ENCODE measurements at places on chromosomes 11 and 22. TPM values are rescaled to one million over a fixed set of nuclear protein-coding genes. Genes with fewer than 3 reads are reported as not detected.

DNA sequence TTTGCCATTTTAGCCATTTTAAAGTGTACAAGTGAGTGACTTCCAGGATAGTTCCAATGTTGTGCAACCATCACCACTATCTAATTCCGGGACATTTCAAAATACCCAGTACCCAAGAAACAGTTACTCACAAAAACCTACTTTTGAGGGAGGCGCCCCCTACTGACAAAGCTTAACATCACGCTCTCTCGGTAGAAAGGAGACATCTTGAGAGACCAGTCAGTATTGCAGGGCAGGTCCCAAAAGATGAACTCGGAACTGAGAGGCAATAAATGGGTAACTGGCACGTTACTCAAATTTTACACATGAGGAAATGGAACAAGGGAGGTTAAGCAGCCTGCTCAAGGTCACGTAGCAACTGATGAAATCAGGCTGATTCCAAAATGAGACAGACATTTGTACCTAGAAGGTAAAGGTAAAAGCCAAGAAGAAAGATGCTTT, 50.0 kb upstream of the POU2AF1 start:
- no peak for DNase-seq

- no peak for DNase-seq
Measured at GRCh38 chr11:83054904-83055380, 16.8 kb downstream of the RAB30 start.

- DNase-seq = no peak
Measured at GRCh38 chr11:116962108-116962507, 124.7 kb upstream of the APOA1 start.

DNA sequence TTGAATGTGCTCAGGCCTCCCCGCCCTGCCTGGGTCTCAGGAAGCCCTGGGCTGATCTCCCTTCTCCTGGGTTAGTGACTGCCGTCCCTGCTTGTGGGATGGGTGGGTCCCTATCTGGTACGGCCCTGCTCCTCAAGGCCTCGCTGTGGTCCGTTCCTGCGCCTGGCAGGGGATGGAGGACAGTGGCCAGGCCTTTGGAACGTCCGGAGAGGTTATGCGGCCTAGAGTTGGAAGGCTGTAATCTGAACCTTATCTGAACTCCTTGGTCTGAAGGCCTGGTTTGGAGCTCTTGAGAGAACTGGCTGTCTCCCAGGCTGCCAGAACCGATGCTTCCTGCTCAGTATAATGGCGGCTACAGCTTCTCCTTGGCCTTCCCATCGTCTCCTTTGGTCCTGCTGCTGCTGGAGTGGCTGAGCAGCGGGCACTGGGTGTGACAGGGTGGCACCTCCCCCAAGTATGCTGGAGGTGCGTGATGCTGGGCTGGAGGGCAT, 72.8 kb downstream of the FLI1 start:
- DNase-seq = no peak

RBFOX2 gene
- 0.11 TPM for total RNA-seq

CLP1 gene
- total RNA-seq = 19.9 TPM

OR4D5 gene
- not detected for total RNA-seq

Measured in GM12878 (cell line).